ENCODE measurements at places on chromosomes 1 and 21. TPM values are rescaled to one million over a fixed set of nuclear protein-coding genes. Genes with fewer than 3 reads are reported as not detected.

Gene TXNIP
- 15.2 TPM for total RNA-seq

Gene CLCA1
- 0.08 TPM for total RNA-seq

Gene GBP3
- 2.5 TPM for total RNA-seq

Gene SLFNL1
- 0.10 TPM for total RNA-seq

Gene DCST2
- total RNA-seq = 0.13 TPM

Gene CD5L
- total RNA-seq = not detected

Gene S100A1
- 2.9 TPM for total RNA-seq

Gene FLG2
- total RNA-seq = not detected

Gene HPDL
- total RNA-seq = 1.9 TPM

Gene MORN1
- 21.3 TPM for total RNA-seq

Gene KIF26B
- 0.33 TPM for total RNA-seq

Gene FCN3
- not detected for total RNA-seq

Gene TMEM51
- 25.8 TPM for total RNA-seq

Gene SH3BGRL3
- total RNA-seq = 193 TPM

Gene MROH9
- not detected for total RNA-seq

Gene AMY1C
- total RNA-seq = not detected

Gene UTS2
- not detected for total RNA-seq

Gene TRPM2
- 0.26 TPM for total RNA-seq

Gene OR2T2
- total RNA-seq = not detected

Gene KNCN
- total RNA-seq = not detected

Gene SMIM1
- total RNA-seq = 35.5 TPM

Gene AHCYL1
- total RNA-seq = 174 TPM

Gene PTBP2
- total RNA-seq = 12.9 TPM

Gene TXLNA
- total RNA-seq = 115 TPM

Gene LCE1D
- not detected for total RNA-seq

Gene NFASC
- 16.9 TPM for total RNA-seq

Gene RGS1
- not detected for total RNA-seq

Gene FTCD
- total RNA-seq = 0.21 TPM
